ENCODE measurements at places on chromosomes 6 and 20.

- DNase-seq, result no peak
These were observed 303.9 kb downstream of the CBLN4 start for GRCh38 chr20:55701467-55701866.

DNA sequence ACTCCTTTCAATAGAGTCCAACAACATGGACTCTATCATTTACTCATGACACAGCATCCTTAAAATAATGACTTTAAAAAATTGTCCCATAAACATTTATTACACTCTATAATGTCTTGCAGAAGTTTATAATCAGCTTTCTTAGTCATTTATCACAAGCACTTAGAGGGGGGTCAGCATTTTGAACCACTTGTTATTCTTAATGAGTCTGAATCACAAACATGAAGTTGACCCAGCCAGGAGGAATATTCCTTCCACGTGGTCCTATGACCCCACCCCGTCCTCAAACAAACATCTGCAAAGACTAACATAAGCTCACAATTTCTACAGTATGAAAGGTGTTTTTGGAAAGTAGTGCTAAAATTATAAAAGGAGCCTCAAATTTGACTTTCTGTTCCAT lies 91.1 kb downstream of the MTFR2 start:
- DNase-seq, result no peak

DNA sequence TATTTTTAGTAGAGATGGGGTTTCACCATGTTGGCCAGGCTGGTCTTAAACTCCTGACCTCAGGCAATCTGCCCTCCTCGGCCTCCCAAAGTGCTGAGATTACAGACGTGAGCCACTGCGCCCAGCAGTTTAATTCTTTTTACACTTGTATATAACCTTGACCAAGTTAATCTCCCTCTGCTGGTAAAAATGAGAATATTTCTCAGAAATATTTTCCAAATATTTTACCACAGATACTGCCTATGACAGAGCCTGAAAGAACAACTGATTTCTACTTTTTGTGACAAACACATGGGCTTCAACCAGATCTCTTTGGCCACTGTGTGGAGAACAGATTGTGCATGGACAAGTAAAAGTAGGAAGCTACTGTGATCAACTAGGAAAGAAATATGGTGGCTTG lies 21.2 kb upstream of the NHSL1 start:
- no peak for DNase-seq

GRCh38 chr6:25659633-25660368 lies 7.8 kb downstream of the SCGN start:
- no peak for DNase-seq

- peak; percentile 10 for DNase-seq
These were observed 186.1 kb upstream of the SLC24A3 start for GRCh38 chr20:19026121-19026878.

DNA sequence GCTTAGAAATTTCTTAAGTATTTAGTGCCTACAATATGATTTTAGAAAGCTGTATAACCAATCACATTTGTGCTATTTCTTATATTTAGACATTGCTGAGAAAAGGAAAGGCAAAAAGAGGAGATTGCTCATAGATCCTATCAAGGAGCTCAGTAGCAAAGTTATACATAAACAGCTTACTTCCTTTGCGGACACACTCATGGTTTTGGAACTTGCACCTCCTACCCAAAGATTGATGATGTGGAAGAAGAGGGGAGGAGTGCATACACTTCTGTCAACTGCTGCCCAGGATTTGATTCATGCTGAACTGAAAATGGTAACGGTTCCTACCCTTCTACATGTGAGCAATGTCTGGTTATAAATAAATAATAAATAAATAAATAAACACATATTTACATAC lies 16.7 kb downstream of the RAD21L1 start:
- DNase-seq, result no peak

DNA sequence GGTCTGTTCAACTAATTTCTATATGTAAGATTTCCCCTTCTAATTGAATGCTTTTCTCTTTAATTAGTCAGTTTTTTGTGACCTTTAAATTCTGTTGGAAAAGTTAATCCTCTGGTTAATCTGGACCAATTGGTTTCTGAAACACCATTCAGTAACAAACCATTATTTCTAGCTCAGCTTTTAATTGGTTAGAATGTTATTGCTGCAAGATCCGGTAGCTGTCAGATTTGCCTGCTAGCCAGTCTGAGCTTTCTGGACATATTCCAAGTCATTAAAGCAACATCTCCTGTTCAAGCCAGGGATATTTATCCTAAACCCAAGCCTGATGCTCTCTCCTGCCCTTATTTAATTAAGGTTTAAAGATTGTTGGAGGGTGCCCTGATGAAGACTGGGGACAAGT lies 55.1 kb upstream of the FBXL4 start:
- DNase-seq, result no peak

- DNase-seq, result no peak
These were observed 62.6 kb upstream of the AKAP12 start for GRCh38 chr6:151176911-151177770.

DNA sequence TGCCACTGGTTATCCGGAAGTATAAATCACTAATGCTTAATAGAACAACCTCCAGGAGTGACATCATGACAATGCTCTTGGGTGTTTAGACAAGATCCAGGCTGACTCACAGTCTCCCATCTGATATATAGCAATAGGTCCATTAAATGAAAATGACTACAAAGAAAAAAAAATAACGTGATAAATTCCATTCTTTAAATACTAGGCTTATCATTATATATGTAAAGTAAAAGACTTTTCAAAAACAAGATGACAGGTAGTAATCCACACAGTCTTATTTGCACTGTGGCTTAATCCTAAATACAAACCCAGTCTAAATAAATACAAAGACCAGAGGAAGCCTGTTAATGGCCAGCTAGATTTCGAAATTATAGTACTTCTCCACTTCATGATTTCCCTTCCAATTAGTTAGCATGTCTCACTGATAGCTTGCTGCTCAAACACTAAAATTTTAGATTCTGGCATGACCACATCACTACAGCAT lies 149.1 kb upstream of the BEND3 start:
- no peak for DNase-seq

DNA sequence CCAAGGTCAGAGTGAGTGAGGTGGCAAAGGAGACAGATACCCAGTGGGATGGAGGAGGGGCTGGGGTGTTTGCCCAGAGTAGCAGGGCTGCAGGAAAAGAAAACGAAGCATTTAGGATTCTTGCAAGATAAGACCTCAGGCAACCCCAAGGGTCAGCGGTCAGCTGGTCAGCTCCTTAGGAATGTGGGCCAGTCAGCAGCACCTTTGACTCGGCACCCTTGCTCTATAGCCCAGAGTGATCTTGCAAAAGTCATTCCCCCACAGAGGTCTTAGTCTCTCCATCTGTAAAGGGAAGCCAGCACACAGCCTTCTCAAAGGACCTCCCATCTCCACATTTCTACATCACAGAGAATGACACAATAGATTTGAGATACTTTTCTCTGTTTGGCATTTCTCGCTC lies 56.7 kb downstream of the VEGFA start:
- DNase-seq, result no peak

DNA sequence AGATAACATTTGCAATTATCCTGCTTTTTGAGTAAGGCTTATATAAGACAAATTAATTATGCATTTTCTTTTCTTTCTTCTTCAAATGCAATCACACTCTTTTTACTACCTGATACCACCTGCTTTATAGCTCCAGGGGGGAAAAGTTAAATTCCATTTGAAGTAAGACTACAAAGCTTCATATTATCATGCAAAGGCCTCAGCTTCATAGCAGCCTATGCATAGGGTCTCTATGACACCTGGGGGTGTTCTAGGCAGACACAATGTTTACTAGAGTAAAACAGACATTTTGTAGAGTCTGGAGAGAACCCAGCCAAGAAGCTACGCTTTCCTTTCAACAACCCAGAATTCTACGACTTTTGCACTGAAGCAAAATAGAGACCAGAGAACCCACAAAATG lies 148.0 kb downstream of the MCHR2 start:
- DNase-seq, result no peak

GRCh38 chr6:112061605-112062004 lies 7.7 kb downstream of the CCN6 start:
- DNase-seq, result no peak

- DNase-seq, result peak; percentile 87
These were observed 211.6 kb upstream of the ZNF184 start for GRCh38 chr6:27684264-27685211.

DNA sequence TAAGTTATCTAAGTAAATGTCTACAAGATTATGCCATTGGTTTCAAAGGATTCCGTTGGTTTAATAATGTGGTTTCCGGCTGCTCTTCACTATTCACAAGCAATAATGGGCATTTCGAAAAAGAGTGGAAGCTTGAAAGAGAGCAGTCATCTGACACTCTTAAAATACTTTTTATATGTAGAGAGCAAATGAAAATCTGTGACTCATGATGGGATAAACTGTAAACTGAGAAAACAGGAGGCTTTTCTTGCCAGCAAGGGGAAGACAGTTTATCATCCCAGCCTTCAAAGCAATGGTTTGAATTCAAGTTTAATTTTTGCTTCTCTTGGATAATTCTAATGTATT lies 145.7 kb downstream of the KHDC1L start:
- no peak for DNase-seq

- DNase-seq, result no peak
These were observed 40.9 kb downstream of the JAG1 start for GRCh38 chr20:10632721-10633509.

DNA sequence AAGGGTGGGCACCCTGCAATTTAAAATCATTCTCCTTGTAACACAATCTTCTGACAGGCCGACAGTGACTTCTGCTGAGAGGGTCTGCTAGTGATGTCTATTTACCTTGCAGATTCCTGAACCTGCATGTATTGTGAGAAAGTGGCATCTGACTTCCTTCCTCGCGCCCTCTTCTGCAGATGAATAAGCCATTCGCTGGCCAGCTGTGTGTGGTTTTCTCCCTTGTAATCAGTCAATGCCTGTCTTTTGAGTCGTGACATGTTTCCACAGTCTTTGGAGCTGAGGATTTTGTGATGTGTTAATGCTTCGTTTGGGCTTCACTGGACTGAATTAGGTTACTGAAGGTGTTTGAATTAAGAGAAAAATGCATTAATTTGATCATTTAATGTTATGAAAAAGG lies 125.3 kb downstream of the GRM1 start:
- no peak for DNase-seq

DNA sequence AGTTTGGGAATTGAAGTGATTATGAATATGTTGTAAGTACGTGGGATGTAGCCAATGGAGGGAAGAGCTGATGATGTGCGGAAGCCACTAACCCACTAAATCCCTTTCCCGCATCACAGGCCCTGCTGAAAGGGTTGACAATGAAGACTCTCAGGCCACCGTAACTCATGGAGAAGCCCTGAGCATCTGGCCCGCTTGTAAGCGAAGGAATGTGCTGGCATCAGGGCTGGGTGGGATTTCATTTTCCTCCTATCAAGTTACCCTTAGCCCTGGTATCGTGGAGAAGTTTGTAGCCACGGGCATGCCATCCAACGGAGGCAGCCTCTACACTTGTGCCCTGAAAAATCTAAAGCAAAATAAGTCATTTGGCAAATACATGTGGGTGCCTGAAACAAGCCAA lies 355.0 kb downstream of the CDH26 start:
- no peak for DNase-seq

GRCh38 chr6:36546920-36547645 lies at the start of gene STK38:
TSS of gene STK38 (minus strand) at chr6:36547479. CDS start at chr6:36540202, 7,277 bp downstream.
- DNase-seq, result peak; percentile 94

- DNase-seq, result peak; percentile 12
These were observed 3.1 kb upstream of the HINT3 start for GRCh38 chr6:125953502-125953875.

GRCh38 chr6:75157336-75157735 lies 48.5 kb downstream of the COL12A1 start:
- DNase-seq, result no peak

DNA sequence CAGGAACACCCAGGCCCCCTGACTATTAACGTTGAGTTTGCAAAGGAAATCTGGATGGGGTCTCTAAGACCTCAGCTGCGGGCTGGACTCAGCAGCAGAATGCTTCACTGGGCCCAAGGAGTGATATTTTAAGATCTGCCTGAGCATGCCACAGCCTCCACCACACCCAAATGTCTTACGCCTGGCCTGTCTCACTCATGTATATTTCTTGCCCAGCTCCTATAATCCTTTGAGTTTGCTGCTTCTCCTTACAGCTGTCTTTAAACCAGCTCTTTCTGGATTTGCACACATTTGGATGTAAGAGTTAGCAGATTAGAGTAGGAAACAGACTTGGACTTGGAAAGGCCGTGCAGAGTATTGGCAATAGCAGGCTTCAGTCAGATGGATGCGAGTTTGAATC lies 16.4 kb downstream of the CASS4 start:
- DNase-seq, result no peak

GRCh38 chr6:25006075-25006474 lies 70.3 kb upstream of the RIPOR2 start:
- DNase-seq, result no peak

DNA sequence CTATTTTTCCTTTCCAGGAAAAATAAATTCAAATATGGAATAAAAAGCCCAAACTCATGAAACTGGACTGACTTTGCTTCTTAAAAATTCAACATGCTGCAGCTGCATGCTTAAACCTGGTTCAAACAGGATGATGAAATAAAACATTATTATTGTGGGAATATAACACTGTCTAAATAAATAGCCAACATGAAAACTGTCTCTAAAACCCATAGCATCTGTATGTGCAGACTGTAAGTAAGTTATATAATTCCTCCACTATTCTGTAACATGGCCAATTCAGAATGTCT lies 30.4 kb upstream of the AHI1 start:
- no peak for DNase-seq
